ENCODE measurements at places on chromosomes 1 and 21.

GRCh38 chr1:21659924-21660326, 9.2 kb downstream of the RAP1GAP start:
- no peak for DNase-seq
- H3K36me3 ChIP-seq: no peaks in the 10 kb centered on the region
- H3K4me3 ChIP-seq: peak overlapping the region; percentile 59

DNA sequence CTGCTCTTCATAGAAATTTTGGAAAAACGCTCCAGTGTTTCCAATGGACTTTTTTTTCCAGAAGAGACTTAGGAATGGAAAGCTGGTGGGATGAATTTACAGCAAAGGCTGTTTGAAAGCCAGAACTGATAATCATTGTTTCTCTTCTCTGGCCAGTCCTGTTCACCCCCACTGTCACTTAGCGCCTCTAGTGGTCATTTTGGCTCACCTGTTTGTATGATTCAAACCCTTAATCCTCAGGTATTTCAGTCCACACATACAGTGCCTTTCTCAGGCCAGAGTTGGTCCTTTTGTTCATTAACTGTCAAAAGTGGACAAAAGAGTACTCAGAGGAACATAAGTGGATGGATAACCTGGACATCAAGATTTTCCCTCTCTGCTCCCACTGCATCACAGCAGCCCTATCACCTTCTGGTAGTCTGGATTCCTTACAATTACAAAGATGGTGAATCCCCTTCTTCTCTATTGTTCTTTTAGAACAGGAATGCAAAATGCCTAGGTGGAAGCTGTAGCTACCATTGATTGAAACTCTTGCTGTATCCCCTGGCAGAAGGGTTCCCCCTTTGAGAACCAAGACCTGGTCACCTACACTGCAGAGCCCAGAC, 177.6 kb upstream of the OLFM3 start:
- no peak overlapping the region for H3K27ac ChIP-seq
- no peaks in the 10 kb centered on the region for H3K27me3 ChIP-seq
- H3K36me3 ChIP-seq: no peaks in the 10 kb centered on the region
- H3K4me3 ChIP-seq: no peak overlapping the region
- H3K4me1 ChIP-seq: no peaks in the 10 kb centered on the region

- H3K36me3 ChIP-seq: no peaks in the 10 kb centered on the region
- H3K27me3 ChIP-seq: peaks cover 2% of the 10 kb centered on the region
- no peaks in the 10 kb centered on the region for H3K4me1 ChIP-seq
- H3K4me3 ChIP-seq: no peak overlapping the region
- no peak overlapping the region for H3K27ac ChIP-seq
- no peak for DNase-seq
Measured at GRCh38 chr1:235843461-235843961, 23.2 kb downstream of the LYST start.

- peaks cover 28% of the 10 kb centered on the region for H3K4me1 ChIP-seq
- H3K36me3 ChIP-seq: no peaks in the 10 kb centered on the region
- no peak overlapping the region for H3K4me3 ChIP-seq
- no peak overlapping the region for H3K27ac ChIP-seq
- peaks cover 3% of the 10 kb centered on the region for H3K27me3 ChIP-seq
Measured at GRCh38 chr1:12180315-12180714, 13.5 kb downstream of the TNFRSF1B start.

- H3K27me3 ChIP-seq: no peaks in the 10 kb centered on the region
- peaks cover 31% of the 10 kb centered on the region for H3K36me3 ChIP-seq
- no peak for DNase-seq
Measured at GRCh38 chr1:65412256-65412983, 8.0 kb upstream of the LEPR start.

DNA sequence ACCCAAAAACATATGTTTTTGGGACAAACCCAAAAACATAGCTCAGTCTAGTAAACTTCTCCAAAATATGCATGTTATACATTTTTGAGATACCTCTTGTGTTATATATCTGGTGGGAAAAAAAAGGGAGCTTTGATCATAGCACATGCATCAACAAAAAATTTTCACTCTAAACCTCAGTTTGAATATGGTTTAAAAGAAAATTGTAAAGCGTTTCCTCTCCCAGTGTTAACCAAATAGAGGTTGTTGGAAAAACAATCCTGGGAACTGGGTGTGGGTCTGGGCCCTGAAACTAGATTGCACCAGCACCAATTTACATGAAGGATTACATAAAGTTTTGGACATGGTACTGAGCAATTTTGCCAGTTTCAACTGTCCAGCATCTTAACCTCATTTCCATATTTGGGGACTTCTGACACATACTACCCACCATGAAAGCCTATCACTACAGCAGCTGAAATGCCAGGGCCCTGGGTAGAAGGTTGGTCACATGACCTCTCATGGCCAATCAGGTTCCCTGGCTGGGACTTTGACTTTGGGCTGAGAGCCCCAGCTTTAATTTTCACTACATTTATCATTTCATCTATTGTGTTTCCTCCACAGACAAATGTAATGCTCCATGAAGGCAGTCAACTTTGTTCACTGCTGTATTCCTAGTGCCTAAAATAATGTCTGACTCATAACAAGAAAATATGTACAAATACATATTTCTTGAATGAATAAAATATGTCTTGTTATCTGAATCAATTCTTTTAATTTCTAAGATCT, 150.7 kb downstream of the SETD4 start:
- H3K4me1 ChIP-seq: peaks cover 10% of the 10 kb centered on the region
- no peak for DNase-seq
- H3K27ac ChIP-seq: no peak overlapping the region
- H3K4me3 ChIP-seq: no peak overlapping the region
- no peaks in the 10 kb centered on the region for H3K36me3 ChIP-seq
